ENCODE measurements at places on chromosomes 5 and 9.

GRCh38 chr5:176541338-176542134 is 4.3 kb upstream of the RNF44 start:
- DNase-seq, result peak; percentile 84

GRCh38 chr5:33153831-33154230 is 286.9 kb upstream of the TARS1 start:
- DNase-seq, result no peak

DNA sequence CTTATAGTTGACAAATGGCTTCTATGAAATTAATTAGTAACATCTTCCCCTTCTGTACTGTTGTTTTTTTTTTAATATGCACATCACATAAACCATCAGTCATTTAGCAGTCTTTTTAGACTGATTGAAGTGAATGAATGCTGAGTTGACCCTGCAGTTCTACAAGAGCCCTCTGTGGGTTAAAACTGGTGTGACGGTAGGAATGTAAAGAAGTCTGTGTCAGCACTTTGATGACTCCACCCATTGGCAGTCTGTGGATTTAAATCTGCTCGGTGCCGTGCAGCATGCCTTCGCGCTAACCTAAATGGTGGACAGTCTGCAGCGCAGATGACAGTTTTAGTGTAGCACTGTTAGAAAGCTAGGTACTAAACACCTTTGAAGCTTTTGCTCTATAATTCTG is 3.1 kb downstream of the GTF3C4 start:
- DNase-seq, result peak; percentile 74

- DNase-seq, result no peak
Measured at GRCh38 chr5:97250113-97250512, 67.1 kb upstream of the RIOK2 start.

DNA sequence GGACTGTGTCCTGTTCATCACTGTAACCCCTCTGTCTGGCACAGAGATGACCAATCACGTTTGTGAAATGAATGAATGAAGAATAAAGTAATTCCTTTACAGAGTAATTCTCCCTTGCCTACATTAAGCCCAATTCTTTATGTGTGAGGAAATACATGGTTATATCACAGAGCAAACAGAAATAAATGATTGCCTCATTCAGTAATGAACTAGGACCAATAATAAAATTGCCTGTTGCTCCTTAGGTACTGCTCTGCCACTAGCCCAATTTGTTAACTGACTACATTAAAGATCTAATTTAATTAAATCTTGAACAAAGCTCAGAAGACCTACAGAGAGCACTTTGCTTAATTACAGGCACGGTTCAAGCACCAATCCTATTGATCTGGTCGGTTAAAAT is 121.8 kb downstream of the DCP2 start:
- no peak for DNase-seq

DNA sequence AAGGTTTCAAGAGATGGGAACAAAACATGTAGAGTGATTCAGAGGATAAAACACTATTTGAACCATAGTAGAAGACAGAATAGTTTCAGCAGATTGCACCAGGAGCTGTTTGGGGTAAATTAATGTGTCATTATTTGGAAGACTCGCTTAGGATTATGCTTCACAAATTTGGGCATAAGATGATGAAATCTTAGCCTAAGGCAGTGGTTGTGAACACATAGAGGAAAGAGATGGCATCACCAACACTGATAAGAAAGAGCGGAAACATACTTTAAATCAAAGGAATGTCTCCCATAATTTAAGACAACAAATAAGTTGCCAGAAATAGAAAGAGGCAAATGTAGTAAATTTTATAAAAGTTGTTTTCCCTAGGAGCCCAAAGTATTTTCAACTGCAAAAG is 66.1 kb upstream of the TBCA start:
- no peak for DNase-seq

GRCh38 chr5:148682058-148683026 is 28.0 kb upstream of the HTR4 start:
- DNase-seq, result no peak

GRCh38 chr9:113857875-113858274 is 18.2 kb upstream of the ZNF618 start:
- DNase-seq, result no peak

DNA sequence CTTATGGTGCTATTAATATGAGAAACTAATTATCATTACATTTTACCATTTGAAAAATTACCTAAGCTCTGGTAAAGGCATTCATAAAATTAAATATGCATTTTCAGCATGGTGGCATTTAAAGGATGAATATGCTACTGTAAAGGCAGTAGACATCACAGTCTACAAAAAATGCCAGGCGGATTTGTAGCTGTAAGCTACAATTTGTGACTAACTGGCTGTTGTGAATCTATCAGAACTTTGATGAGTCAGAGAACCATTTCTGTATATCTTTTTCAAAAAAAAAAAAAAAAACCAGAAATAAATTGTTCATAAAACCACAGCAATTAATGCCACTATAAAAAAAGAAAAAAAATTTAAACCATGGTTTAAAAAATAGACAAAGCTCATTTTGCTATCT is 186.3 kb downstream of the NFIB start:
- no peak for DNase-seq

GRCh38 chr9:78865737-78866136 is 568.8 kb downstream of the PSAT1 start:
- DNase-seq, result no peak

DNA sequence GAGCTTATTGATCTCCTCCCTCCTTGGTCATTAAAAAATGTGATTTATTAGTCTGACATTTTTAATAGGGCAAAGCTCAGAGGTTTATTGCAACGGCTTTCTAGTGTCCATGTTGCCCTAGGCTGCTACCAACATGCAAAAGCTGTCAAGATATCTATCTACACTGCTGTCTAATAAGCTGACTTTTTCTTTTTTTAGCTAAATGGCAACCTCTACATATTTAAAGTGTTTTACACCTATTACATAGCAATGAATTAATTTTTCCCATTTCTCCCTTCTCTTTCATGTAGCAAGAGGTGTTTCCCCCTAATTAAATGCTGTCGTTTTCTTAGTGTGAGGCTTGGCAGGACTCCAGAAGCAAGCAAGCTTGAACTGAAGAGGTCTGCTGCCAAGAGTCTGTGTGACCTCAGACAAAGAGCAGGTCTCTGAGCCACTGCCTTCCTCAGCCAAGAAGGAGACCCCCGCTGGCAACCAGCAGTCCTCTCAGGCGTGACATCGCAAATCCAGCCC is 79.4 kb downstream of the GAS1 start:
- no peak for DNase-seq

DNA sequence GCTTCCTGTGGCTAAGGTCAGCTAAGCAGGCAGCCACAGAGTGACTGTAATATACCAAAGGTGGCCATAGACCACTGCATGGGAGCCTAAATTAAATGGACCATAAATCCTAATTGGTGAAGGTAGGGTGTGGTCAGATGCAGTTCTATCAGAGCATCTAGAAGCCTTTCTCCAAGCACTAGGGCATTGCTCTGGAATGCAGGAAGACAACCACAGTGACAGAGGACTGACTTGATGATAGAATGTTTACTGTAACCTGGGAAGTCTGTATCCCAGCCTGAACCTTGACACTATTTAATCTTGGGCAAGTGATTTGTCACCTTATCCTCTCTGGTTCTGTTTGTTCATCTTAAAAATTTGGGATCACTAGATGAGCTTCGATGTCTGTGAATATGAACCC is 2.3 kb downstream of the FBXO38 start:
- no peak for DNase-seq

DNA sequence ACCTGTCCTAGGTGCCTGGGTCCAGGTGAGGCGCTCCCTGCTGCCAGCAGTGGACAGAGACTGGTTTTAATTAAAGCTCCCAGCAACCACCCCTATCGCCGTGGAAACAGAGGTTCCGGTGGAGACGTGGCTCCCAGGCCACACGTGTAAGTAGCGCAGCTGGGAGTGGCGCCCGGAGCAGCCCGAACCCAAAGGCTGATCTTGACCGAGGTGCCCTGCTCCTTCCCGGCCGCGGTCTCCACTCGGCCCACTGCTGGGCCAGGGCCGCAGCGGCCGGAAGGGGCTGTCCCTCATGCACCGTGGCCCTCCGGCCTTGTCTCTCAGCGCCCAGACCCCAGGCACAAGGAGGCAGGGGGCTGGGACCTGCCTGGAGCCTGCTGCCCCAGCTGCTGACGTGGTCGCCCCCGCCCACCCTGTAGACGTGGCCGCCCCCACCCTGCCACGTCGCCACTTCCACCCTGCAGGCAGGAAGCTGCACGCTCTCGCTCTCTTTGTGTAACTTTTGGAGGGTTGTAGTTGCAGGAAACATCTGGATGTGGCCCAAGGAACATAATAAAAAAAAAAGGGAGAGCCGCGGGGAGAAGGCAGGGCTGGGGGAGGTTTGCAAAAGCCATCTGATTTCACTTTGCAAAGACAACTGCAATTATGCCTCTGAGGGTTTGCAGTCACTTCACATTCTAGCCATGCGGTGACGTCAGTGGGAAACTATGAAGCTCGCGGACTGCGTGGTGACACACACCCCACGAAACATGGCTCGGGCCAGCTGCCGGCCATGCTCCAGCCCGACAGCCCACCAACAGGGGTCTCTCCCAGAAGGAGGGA is 129.9 kb downstream of the RXRA start:
- DNase-seq, result peak; percentile 85

GRCh38 chr5:158958021-158958994 is 141.4 kb downstream of the EBF1 start:
- no peak for DNase-seq

- DNase-seq, result no peak
Measured at GRCh38 chr5:134111741-134112647, 2.5 kb upstream of the TCF7 start.

- DNase-seq, result no peak
Measured at GRCh38 chr5:34616651-34617050, 39.5 kb upstream of the RAI14 start.

DNA sequence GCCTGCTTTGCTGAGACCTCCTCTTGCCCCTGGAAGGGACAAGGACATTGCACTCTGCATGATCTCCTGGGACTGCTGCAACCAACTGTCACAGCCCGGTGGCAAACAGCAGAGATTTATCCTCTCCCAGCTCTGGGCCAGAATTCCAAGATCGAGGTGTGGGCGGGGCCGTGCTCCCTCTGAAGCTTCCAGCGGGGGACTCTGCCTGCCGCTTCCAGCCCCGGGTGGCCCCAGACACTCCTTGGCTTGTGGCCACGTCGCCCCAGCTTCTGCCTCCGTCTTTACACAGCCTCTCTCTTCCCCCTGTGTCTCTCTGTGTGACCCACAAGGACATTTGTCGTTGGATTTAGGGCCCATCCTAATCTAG is 67.1 kb downstream of the COL5A1 start:
- DNase-seq, result no peak

DNA sequence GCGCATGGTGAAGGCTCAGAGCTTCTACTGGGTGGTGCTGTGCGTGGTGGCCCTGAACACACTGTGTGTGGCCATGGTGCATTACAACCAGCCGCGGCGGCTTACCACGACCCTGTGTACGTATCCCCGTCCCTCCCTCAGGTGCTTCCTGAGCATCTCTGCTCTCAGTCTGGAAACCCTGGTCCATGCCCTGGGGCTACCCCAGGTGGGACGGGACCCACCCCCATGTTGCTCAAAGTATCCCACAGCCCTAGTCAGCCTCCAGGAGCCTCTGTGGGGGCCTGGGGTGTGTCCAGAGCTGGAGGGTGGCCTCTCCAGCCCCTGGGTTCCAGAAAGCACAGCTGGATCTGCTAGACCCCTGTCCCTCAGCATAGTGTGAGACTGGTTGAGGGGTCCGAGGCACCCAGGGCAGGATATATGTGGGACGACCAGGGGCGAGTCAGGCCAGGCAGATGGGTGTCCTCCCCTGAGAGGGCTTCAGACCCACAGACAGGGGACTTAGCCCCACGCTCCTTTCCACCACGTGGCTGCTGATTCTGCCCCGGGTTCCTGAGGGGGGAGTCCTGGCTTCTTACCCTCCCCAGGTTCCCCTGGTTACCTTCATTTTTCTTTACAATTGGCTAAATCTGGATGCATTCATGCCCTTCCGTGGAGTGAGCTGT is 94.0 kb downstream of the CACNA1B start:
- DNase-seq, result no peak

- DNase-seq, result peak; percentile 80
Measured at GRCh38 chr5:87121304-87122150, 146.2 kb upstream of the RASA1 start.

GRCh38 chr5:158839638-158840037 is 260.1 kb downstream of the EBF1 start:
- DNase-seq, result no peak

DNA sequence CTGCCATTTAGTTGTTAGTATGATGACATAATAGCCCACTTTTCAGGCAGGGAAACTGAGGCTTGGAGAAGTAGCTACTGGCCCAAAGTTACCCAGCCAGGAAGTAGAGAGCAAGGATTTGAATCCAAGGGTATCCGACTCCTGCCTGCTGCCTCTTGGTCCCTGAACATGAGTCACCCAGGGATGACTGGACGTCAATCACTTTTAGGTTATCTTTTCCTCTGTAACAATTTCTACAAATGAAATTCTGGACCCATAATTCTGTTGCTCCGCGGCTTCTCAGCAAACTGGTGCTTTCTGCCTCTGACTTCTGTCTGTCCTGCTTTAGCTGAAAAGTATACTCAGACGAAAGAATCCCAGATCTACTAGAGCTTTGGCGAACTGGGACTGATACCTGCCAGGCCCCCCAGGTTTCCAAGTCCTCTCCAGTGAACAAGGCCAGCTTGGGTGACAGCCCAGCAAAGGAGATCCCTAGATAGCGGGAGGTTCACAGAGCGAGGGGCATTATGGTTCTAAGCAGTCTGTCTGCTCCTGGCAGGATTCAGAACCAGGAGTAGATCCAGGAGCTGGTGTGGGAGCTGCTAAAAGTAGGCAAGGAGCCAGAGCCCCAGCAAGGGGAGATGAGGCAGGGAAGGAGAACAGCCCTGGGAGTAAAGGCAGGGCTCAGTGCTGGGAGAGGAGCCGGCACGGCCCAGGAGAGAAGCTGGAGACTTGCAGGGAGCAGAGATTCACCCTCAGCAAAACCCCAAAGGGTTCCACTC is 20.6 kb downstream of the OLFML2A start:
- DNase-seq, result no peak

GRCh38 chr9:16809912-16810610 is 60.4 kb downstream of the BNC2 start:
- peak; percentile 44 for DNase-seq

GRCh38 chr5:93281980-93282772 is 298.8 kb downstream of the NR2F1-AS1 start:
- no peak for DNase-seq

DNA sequence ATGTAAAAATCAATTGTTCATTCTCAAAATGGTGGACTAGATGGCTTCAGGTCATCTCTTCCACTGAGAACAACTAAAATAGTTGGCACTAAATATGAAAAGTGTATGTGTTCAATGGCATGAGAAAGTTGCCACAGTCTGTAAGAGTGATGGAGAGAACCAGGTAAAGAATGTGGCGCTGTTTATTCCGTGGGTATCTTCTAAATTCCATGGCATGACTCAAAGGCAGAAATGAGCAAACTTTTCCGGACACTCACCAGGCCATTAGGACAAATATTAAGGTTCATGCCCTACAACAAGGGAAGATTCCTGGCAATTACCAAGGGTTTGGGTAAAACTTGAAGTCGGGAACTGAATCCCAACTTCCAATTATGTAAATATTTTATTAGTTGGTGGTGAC is 825.4 kb upstream of the CDH6 start:
- DNase-seq, result no peak

GRCh38 chr5:171617817-171618591 is 167.6 kb upstream of the SMIM23 start:
- DNase-seq, result no peak

GRCh38 chr5:179272326-179273072 is 72.8 kb downstream of the ADAMTS2 start:
- no peak for DNase-seq

- peak; percentile 26 for DNase-seq
Measured at GRCh38 chr5:73812962-73813588, 187.1 kb downstream of the ARHGEF28 start.

Data from RWPE1 (cell line).